CD4-positive, alpha-beta T cell treated with Interleukin-6 at 100 ng/mL for 8 hours (primary cell): ENCODE measurements at places on chromosomes 1 and 21.

DNA sequence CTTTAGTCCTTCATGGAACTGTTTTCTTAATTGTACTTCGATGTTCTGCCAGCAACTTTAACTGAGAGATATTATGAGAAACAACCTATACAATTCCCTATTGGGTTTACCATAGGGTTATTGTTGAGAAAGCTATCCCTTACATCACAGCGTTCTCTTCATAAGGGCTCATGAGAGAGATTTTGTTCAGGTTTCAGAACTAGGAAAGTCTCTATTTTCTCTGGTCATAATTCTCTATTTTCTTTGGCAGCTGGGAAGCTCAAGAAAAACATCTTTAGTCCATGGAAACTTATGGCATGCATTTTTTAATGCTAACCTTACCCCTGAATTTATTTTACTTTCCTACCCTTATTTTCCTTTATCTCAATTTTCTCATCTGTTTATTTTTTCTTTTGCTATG is 38.2 kb downstream of the NMNAT2 start:
- no peak for DNase-seq

DNA sequence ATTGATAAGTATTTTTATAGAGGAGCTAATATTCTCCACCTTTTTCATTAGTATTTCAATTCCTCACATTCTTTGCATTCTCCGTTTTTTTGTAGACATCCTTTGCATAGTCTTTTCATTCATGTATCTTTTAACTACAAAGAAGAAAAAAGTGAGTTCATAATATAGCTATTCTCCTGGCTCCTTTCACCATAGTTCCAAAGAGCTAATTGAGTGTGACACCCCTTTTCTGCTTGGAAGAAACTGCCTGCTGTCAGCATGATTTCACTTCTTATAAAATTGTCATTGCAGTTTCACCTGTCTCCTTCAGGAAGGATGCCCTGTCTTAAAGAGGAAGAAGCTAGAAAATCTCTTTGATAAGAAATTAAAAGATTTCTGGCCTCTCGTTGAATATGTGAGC is 991.1 kb downstream of the KCNT2 start:
- DNase-seq, result no peak

DNA sequence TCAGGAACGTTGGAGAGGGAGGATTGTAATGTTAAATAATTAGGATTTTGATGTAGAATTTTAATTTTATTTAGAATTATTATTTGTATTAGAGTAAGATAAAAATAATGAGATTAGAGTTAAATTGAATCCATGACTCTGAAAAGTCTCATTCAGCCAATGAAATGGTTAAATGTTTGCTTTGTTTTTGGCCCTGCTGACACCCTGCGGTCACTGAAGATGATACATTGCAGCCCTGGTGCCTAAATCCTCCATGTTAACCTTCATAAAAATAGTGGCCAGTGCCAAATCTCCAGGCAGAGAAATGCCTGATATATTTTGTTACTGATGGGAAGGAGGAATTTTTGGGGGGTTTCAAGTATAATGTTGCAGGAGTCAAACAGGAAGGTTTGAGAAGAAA is 27.3 kb upstream of the RLF start:
- DNase-seq, result no peak

DNA sequence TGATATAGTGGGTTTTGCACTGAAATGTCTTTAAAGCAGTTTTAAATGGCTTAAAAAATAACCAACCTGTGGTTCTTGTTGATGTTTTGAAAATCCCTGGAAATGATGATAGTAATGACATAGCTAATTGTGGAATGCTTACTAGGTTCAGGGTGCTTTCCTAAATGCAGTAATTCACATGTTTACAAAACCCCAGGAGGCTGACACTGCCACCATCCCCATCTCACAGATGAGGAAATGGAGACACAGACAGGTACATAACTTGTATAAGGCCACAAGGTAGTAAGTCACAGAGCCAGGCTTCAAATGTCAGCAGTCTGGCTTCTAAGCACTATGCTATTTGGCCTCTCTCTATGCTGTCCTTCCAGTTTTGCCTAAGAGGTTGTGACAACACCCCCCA is 40.6 kb downstream of the C8B start:
- no peak for DNase-seq

DNA sequence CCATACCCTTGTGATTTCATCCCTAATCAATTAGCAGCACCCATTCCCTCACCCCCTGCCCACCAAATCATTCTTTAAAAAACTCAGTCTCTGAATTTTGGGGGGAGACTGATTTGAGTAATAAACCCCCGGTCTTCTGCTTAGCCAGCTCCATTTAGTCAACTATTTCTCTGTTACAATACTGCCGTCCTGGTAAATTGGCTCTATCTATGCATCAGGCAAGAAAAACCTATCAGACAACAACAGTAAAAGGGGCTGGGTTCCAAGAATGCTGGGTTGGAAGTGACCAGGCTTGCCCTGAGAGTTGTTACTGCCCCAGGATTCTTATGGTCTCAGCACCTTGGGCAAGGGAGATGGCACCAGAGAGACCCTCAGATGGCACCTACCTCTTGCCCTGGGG is 16.3 kb upstream of the C1orf198 start:
- no peak for DNase-seq

DNA sequence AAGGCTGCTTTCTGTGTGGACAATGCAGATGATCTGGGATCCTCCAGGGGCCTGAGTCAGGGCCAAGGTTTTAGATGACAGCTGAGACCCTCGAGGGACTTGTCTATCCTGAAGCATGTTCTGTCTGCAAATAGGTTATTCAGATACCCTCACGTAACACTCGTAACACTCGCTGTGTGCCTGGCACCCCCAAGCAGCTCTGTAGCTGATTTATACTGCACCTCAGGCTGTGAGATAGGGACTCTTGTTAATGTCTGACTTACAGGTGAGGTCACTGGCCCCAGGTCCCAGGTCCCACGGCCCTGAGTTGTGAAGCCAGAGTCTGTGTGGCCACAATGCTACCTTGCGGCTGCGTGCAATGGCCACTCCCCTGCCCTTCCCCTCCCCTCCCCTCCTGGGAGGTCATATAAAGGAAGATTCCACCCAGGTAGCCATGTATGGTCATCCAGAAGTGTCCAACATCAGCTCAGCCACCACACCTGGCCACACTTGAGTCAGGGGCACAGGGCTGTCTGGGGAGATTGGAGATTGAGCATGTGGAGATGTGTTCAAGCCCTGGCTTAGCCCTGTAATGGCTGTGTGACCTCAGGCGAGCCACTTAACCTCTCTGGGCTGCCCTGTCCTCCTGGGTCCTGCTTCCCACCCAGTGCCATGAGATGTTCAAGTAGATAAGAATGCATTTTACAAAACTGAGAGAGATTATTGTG is 687.7 kb downstream of the MATN1 start:
- DNase-seq, result no peak

DNA sequence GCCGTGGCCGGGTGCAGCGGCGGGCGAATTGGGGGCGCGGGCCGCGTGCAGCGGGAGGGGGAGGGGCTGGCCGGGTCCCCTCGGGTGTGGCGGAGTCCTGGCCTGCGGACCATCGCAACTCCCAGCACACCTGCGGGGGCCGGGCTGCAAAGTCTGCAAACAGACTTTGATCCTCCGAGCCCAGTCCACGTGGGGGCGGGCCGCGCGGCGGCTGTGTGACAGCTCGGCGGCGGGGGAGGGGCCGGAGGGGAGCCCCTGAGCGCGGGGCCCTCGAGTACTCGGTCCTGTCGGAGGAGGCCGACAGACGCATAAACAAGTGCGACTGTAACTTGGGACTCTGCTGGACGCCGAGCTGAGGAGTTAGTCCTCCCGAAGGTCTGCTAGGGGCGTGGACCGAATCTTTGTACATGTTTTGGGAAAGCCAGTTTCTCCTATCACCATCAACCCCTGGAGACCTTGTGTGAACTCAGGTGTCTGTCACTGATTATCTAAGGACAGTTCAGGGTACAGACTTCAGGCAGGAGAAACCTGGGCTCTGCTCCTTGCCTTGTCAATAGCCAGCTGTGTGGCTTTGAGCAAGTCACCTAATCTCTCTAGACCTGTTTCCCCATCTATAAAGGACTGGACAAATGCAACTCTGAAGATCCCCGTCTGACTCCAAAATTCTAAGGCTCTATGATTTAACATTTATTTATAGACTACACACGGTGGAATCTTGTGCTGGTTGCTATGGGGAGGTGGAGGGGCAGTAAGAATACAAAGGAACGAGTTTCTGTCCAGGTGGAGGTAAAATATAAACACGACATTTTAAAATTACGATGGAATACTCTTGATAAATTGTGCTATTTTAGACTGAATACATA is 710 bp upstream of the SLC30A1 start:
- peak; percentile 76 for DNase-seq

GRCh38 chr1:31868862-31869261 is 53.0 kb upstream of the SPOCD1 start:
- no peak for DNase-seq

- no peak for DNase-seq
Observed at GRCh38 chr1:214022810-214023425, 35.1 kb downstream of the PROX1 start.

DNA sequence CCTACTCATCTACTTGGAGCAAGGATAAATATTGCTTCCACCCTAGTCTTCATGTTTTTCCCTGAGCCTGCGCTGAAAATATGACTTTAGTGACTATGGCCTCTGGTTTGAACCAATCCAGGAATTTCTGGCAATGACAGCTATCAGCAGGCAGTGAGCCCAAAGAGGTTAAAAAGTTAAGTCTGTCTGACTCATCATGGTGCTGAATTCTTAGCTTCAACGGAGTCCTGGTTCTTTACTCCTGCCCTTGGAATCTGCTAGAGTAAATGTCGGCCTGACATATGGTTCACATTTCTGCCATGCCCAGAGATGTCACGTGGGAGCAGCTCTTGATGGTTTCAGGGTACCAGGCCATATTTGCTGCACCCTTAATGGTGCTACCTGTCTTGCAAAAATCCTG is 351.6 kb upstream of the PLXNA2 start:
- DNase-seq, result no peak

GRCh38 chr1:207073906-207074820 is 14.5 kb upstream of the C4BPB start:
- no peak for DNase-seq

DNA sequence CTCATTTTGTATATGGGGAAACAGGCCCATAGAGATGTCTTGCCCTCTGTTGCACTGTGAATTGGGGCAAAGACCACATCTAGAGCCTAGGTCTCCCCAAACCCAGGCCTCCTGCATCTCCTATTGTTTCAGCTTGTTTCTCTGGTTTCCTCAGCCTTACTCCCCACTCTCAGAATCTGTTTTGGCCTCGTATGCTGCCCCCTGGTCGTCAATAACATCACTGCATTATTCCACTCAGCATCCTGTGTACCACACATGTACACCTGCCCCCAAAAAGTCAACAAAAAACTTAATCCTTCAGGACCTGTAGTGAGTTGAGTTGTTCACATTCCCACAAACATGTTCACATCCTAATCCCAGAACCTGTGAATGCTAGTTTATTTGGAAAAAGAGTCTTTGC is 184.8 kb downstream of the BRINP2 start:
- DNase-seq, result no peak

DNA sequence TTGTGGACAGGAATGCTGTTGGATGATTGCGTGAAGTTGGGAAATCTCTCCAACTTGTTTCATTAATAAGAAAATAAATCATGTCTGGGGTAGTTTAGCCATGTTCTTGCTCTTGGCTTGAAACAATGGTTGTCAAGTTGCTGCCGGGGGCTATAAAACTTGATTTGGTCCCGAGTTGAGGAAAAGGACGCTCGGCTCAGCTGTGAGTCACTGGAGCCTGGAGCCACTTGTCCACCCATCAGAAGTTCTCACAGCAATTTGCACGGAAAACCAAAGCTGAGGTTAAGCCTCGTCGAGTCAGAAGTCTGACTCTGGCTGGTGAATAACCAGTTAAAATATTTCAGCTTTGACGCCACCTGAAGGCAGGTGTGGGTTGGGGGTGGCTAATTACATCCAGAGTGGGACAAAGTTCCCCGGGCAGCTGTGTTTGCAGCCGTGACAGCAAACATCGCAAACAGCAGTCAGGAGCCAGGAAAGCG is 19.7 kb upstream of the RIPK4 start:
- no peak for DNase-seq

- DNase-seq, result no peak
Observed at GRCh38 chr1:19644395-19644680, 227 bp downstream of the NBL1 start.

DNA sequence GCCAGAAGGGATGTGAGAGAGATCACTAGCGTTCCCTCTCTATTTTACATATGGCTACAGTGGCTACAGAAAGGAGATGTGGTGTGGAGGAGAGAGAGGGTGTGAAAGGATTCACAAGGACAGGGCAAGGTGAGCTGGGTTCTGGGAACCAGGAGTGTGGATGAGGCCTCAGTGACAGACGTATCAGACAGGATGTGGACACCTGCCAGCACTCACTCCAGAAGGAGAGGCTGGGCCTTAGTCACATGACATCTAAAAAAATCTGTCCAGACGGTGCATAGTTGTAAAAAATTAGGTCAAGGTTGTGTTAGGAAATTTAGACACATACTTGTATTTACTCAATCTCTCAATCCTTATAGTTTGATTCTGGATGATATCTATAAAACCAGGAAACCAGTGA is 10.6 kb downstream of the TRIM67 start:
- no peak for DNase-seq

GRCh38 chr1:200258447-200259375 is 151.1 kb downstream of the ZNF281 start:
- peak; percentile 8 for DNase-seq

GRCh38 chr21:39675590-39675989 is 62.9 kb downstream of the B3GALT5 start:
- no peak for DNase-seq

GRCh38 chr1:197464044-197464443 is 196.0 kb downstream of the CRB1 start:
- DNase-seq, result no peak

GRCh38 chr1:70220517-70221237 is 503 bp upstream of the SRSF11 start:
- no peak for DNase-seq

- DNase-seq, result no peak
Observed at GRCh38 chr21:29674343-29674742, 265.5 kb downstream of the GRIK1 start.

GRCh38 chr1:45765999-45766792 is 15.7 kb upstream of the IPP start:
- DNase-seq, result no peak

DNA sequence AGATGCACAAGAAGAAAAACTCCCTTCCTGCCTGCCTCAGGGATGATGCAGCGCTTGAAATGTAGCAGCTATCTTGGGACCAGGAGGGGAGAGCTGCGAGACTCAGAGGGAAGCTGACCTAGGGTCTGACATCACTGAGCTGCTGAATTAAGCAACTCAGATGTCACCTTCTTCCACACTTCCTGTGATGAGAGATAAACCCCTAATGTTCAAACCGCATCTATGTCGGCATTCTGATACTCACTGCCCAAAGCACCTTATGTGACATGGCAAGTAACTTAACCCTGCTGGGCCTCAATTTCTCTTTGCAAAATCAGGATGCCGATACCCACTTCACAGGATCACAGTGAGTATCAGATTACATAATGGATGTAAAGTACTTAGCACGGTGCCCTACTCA is 9.1 kb upstream of the AK2 start:
- no peak for DNase-seq

- DNase-seq, result no peak
Observed at GRCh38 chr21:42003051-42003461, 7.1 kb downstream of the ZBTB21 start.
